Brain (organoid and tissue), 16 donors: ENCODE measurements at places on chromosomes 1 and 21. TPM values are rescaled to one million over a fixed set of nuclear protein-coding genes. Genes with fewer than 3 reads are reported as not detected.

The DLGAP3 gene
- 24.0 TPM for polyA plus RNA-seq

The GSTM1 gene
- polyA plus RNA-seq, result not detected

The E2F2 gene
- polyA plus RNA-seq, result 10.2 TPM

The OR14K1 gene
- not detected for polyA plus RNA-seq

The LCE1D gene
- polyA plus RNA-seq, result not detected

The KIRREL1 gene
- polyA plus RNA-seq, result 4.0 TPM

The C1orf141 gene
- polyA plus RNA-seq, result not detected

The ZNF691 gene
- 13.1 TPM for polyA plus RNA-seq

The RSPO1 gene
- not detected for polyA plus RNA-seq

The LCE1F gene
- not detected for polyA plus RNA-seq

The LRRIQ3 gene
- 0.41 TPM for polyA plus RNA-seq

The ROR1 gene
- 0.80 TPM for polyA plus RNA-seq

The ADGRL4 gene
- polyA plus RNA-seq, result 5.6 TPM

The KIF1B gene
- polyA plus RNA-seq, result 87.7 TPM

The PTPN7 gene
- 0.29 TPM for polyA plus RNA-seq

The SH3BGR gene
- polyA plus RNA-seq, result 11.2 TPM
